ENCODE measurements at places on chromosomes 4 and X.

GRCh38 chr4:120544838-120545237, 377.7 kb downstream of the PRDM5 start:
- DNase-seq: no peak

GRCh38 chr4:122577808-122578781, 42.8 kb downstream of the IL21 start:
- DNase-seq: peak; percentile 41

DNA sequence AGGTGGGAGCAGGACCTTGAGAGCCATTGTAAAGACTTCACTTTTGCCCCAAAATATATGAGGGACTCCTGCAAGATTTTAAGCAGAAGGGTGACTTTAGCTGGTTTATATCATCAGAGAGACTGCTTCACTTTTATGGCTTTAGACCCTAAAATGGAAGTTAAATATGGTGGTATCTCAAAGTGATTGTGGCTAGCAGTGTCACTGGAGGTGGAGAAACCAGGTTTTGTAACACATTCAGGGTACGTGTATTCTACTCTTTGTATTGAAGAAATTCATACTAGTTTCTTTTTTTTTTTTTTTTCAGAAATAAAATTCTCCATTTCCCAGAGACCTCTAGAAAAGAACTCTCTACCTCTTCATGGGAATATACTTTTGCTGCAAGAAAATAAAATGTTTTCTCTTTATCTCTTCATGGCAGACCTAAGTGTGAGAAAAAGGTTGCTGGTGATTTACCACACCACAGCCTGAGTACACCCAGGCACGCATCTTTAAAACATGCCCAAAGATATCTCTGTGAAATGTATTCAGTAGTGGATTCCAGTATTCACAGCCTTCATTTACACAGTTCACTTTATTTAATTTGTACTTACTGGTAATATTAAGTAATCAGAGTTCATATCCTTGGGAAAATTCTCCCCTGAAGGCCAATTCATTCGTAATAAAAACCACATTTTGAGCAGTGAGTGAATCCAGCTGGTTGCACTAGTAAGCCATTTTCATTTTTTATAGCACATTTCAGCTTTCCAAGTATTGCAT, 74.3 kb upstream of the GUCY1A1 start:
- DNase-seq: no peak

- DNase-seq: no peak
These were observed 184.3 kb downstream of the QDPR start for GRCh38 chr4:17327591-17327990.

GRCh38 chr4:164485136-164485535, 268.8 kb upstream of the SMIM31 start:
- peak; percentile 6 for DNase-seq

GRCh38 chr4:60384516-60384915, 815.6 kb upstream of the ADGRL3 start:
- DNase-seq: no peak

Data from renal cortical epithelial cell (primary cell).